ENCODE measurements at places on chromosomes 5 and 9.

DNA sequence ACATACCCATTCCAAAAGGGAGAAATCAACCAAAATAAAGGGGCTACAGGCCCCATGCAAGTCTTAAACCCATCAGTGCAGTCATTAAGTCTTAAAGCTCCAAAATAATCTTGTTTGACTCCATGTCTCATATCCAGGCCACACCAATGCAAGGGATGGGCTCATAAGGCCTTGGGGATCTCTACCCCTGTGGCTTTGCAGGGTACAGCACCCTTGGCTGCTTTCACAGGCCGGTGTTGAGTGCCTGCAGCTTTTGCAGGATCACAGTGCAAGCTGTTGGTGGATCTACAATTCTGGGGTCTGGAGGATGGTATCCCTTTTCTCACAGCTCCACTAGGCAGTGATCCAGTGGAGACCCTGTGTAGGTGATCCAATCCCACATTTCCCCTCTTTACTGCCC is 5.0 kb upstream of the SPINK14 start:
- no peak for DNase-seq

- no peak for DNase-seq
Observed at GRCh38 chr5:76305269-76305668, 97.8 kb upstream of the IQGAP2 start.

DNA sequence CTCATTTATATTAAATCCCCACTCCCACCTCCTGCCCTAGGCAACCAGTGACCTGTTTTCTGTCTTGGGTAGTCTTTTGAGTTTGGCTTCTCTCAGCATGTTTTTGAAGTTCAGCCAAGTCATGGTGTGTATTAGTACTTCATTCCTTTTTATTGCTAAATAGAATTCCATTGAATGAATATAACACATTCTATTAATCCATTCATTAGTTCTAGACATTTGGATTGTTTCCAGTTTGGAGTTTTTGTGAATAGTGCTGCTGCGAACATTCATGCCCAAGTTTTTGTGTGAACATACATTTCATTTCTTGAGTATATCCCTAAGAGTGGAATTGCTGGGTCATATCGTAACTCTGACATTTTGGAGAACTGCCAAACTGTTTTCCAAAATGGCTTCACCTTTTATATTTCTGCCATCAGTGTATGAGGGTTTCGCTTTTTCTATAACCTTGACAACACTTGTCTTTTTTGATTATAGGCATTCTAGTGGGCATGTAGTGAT is 2.7 kb downstream of the ZNF346 start:
- no peak for DNase-seq

GRCh38 chr9:126338945-126339344 is 12.3 kb downstream of the MVB12B start:
- no peak for DNase-seq

DNA sequence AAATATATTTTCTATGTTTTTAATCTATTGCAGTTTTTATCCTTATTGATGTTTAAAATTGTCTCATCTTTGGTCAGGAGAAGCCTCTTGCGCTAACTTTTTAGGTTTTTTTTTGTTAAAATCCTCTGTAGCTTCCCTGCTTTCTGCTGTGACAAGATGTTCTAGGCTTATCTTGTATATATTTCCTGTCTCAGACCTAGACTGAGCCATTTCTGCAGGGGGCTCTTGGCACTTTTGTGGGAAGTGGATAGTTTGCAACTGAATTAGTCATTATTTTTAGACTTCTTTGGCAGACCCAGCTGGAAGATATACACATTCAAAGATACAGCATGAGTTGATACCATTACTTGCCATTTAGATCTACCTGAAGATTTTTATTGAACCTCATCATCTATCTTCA is 28.8 kb downstream of the TCERG1 start:
- no peak for DNase-seq

GRCh38 chr9:86508208-86508903 is 154.1 kb upstream of the TUT7 start:
- no peak for DNase-seq

- DNase-seq: no peak
Observed at GRCh38 chr5:122351416-122352157, 39.5 kb downstream of the SNCAIP start.

DNA sequence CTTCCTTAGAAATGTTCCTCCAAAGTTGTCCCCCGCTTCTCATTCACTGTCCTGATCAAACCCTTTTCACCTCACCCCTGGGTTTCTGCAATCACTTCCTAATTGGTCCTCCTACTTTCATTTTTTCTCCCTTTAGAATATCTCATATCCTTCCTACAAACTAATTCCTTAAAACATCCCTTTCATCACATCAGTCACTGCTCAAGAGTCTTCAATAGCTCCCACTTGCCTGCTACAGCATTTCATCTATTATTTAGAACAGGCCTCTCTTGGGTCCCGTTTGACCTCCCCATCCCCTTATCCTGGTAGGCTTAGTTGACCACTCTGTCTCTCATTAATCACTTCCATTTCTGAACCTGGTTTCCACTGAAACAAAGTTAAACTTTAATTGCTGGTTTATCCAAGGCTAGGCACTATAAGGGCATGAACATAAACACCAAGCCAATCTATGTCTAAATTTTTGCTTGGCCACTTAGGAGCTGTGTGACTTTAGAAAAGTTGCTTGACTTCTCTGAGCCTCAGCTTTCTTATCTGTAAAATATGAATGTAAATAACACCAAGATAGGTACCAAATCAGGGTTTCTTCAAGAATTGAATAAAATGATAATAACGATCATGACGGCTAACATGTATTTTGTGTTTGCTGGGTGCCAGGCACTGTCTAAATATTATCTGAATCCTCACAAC is 202.1 kb upstream of the WWC1 start:
- no peak for DNase-seq

GRCh38 chr9:83934569-83935275 is 13.5 kb upstream of the KIF27 start:
- no peak for DNase-seq

DNA sequence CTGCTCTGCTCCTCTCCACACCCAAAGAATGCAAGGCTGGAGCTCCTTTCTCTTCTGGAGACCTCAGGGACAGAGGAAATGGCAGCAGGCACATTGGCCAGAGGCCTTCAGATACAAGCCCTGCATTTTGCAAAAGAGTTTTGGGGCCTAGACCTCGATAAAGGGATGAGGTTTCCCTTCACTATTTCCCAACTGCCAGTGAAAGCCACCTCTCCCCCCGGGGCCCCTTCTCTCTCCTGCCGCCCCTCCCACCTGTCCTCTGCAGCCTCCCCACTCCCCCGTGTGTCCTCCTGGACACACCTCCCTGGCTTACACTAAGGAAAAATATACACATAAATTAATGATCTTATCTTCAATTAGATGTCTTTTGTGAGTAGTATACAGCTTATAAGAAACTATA is 21.3 kb upstream of the LMNB1 start:
- no peak for DNase-seq

GRCh38 chr5:13921578-13921977 is 22.9 kb downstream of the DNAH5 start:
- no peak for DNase-seq

DNA sequence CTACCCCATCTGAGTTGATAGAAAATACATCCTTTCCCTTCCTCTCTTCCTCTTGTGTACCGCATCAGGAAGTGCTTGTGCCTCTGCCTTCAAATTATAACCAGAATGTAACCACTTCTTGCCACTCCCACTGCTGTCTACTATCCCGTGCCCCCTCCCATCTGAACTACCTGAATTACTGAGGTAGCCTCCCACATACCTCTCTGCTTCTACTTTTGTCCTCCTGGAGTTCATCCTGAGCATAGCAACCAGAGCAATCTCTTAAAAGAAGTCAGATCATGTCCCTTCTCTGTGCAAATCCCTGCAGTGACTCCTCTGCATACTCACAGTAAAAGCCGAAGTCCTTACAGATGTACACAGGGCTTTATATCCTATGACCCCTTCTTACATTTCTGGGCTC is 23.0 kb downstream of the SV2C start:
- DNase-seq: no peak

- no peak for DNase-seq
Observed at GRCh38 chr5:173719731-173720082, 103.3 kb upstream of the BOD1 start.

- no peak for DNase-seq
Observed at GRCh38 chr5:104418056-104418455, 855.5 kb upstream of the NUDT12 start.

GRCh38 chr9:37528652-37529471 is 43.1 kb downstream of the POLR1E start:
- DNase-seq: peak; percentile 60

DNA sequence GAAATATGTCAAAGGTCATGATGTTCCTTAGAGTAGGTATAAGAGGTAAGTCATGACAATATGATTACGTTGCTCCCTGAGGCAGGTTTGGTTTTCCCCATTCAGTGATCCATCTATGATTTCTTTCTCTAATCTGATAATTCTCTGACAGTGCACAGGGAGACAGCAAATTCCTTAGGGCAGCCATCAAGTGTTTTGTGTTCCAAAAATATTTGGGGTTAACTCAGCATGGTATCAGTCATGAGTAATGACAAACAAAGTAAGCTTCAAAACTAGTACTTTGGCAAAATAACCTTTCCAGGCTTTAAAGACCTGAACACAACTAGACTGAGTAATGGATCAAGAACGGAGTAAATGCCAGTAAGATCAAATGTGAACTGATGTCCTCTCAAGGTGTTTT is 55.3 kb upstream of the SPATA31E1 start:
- DNase-seq: no peak

GRCh38 chr5:101539315-101539714 is 636.2 kb upstream of the ST8SIA4 start:
- DNase-seq: no peak

DNA sequence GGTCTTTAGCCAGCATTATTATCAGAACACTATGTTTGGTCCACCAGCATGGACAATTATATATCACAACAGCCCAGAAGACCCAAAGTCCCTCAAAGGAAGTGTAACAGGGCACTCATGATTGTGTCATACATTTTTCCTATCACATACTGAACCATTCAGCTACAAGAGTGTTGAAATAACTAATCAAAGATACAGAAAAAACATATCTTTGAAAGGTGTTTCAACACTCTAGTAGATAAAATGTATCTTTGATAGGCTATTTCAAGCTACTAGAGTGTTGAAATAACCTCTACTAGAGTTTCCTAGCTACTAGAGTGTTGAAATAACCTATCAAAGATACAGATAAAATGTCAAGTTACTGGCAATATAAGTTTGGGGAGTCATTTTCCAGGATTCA is 545.0 kb downstream of the PRR16 start:
- DNase-seq: no peak

DNA sequence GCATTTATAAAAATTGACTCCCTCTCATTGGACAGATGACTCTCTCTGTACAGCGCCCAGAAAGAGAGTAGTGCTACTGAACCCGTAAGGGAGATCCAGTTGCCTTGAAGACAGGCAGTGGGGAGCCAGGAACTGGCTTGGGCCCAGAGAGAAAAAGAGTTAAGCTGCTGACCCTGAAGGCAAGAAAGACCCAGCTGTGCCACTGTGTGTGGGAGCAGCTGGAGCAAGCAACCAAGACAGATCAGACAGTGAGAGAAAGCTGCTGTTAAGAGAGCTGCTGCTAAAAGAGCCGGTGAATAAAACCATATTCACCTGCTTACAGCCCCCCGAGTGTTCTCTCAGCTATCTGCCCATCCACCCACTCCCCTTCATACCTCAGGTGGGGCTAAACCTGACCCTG is 149.7 kb upstream of the ADAMTS16 start:
- DNase-seq: no peak

GRCh38 chr5:94045839-94046782 is 304.7 kb upstream of the POU5F2 start:
- no peak for DNase-seq

DNA sequence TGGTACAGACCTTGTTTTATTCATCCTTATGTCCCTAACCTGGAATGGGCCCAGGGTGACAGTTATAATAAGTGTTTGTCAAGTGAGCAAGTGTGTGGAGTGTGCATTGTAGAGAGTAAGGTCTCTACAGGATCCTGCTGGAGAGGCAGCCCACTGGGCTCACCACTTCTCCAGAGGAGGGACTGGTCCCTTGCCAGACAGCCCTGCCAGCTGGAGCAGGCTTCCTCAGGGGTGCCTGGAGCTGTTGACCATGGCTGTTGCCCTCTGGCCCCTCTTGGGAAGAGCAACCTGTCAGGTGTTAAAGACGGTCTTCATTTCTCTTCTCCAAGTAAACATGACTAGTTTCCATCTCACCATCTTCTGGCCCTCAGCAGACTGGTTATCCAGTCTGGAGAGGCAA is 20.0 kb downstream of the IRF1 start:
- DNase-seq: no peak

- DNase-seq: no peak
Observed at GRCh38 chr5:107413754-107414153, 257.0 kb downstream of the EFNA5 start.

DNA sequence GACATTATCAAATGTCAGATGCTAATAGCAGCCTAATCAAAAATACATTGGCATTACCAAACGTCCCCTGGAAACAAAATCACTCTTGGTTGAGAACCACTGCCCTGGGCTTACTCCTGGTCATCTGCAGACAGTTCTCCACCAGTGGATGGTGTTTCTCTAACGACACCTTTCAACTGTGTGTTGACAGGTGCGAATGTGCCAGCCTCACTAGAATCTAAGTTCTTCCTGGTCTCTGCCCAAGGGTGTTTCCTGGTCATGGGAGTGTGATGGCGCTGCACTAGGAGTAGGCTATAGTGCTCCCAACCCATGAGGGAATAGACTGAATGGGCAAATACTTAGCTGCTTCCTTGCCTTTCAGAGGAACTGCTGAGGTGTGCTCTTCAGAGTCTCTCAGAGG is 105.9 kb downstream of the MRPS27 start:
- no peak for DNase-seq

GRCh38 chr9:6667633-6668280 is 22.2 kb upstream of the GLDC start:
- no peak for DNase-seq

GRCh38 chr5:14588145-14588544 is 6.6 kb downstream of the OTULINL start:
- no peak for DNase-seq

DNA sequence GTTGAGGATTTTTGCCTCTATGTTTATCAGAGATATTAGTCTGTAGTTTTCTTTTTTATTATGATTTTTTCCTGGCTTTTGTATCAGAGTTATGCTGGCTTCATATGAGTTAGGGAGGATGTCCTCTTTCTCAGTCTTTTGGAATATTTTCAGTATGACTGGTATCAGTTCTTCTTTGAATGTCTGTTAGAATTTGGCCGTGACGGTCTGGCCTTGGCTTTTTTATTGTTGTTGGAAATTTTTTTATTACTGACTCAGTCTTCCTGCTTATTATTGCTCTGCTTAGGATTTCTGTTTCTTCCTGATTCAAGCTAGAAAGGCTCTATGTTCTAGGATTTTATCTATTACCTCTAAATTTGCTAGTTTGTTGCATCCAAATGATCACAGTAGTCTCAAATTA is 421.9 kb downstream of the CDH10 start:
- DNase-seq: no peak

Measured in stimulated activated CD4-positive, alpha-beta T cell treated with anti-CD3 and anti-CD28 coated beads, Interleukin-15, amount 100 ng/mL, for 1 hour (primary cell).